ENCODE measurements at places on chromosomes 2 and 18. TPM values are rescaled to one million over a fixed set of nuclear protein-coding genes. Genes with fewer than 3 reads are reported as not detected.

The ANKRD62 gene
- total RNA-seq = not detected

The SCN2A gene
- not detected for total RNA-seq

The CFAP53 gene
- total RNA-seq = 0.19 TPM

The MAPRE3 gene
- 11.4 TPM for total RNA-seq

The ARID5A gene
- total RNA-seq = 7.1 TPM

The FRZB gene
- total RNA-seq = 0.06 TPM

The CXCR1 gene
- total RNA-seq = not detected

The TANC1 gene
- total RNA-seq = 8.9 TPM

The MPHOSPH10 gene
- total RNA-seq = 42.3 TPM

The CYP27C1 gene
- 4.2 TPM for total RNA-seq

The DSG1 gene
- total RNA-seq = not detected

All from A549 treated with ZK216348 at 1 μM for 4 hours (cell line).